ENCODE measurements at places on chromosomes 2 and 18.
A peak's percentile ranks its signal among the peaks of the same experiment; 100 is the strongest.

DNA sequence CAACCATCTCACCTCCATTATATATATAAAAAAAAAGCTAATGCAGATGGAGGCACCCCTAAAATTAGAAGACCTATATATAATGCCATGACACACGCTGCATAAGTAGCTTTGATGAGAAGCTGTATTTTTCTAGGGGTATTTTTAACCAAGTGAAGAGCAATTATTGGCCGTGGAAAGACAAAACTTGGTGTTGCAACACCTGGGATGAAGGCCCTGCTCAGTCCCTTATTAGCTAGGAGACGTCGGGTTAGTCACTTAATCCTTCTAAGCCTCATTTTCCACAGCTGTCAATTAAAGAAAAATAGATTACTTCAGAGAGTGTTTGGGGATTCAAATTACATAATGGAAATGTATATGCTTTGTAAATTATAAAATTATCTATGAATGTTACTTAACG lies 63.0 kb downstream of the WDR75 start:
- no peak for DNase-seq

DNA sequence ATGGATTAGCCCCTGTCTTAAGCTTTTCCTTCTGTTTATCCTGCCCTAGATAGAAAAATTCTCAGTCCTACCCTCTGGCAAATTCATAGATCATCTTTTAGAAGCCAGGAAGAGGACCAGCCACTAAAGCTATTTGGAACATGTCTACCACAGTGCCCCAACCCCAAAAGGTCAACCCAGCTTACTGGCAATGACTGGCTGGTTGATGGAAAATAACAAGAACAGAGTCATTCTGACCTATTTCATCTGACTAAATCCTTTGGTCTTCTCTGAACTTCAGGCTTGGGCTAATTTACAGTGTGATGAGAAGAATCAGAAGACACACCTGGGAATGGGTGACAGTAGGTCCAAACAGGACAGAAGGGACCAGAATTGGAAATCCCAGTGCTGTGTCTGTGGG lies 227.3 kb upstream of the CCDC68 start:
- DNase-seq: no peak

GRCh38 chr2:214130114-214130513 lies 280.7 kb upstream of the VWC2L start:
- no peak for DNase-seq

DNA sequence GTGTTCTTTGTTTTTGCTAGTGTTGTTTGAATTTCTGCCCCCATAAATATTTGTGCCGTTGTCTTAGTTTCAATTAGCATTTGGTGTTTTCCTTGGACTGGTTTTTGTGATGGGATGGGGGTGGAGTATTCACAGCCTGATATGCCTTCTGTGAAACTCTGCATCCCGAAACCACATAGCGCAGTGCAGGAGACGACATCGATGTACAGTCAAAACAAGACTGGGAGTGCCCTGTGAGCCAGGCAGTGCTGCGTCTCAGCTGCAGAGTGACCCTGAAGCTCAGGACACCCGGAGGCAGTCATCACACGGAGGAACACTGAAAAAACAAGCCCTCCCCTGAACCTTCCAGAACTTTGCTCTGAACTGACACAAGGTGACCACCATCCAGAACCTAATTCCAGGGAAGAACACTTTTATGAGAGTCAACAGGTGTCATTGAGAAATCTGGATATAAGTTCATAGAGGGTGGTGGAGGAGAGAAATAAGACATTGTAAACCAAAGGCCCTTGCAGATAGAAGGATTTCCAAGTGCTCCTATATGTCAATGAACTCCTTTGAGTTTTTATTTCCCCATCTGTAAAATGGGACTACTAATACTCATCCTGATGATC lies 61.2 kb upstream of the CABLES1 start:
- DNase-seq: no peak

GRCh38 chr2:44169155-44169898 lies 652 bp downstream of the PPM1B start:
- no peak for DNase-seq

GRCh38 chr2:11870584-11870983 lies 124.2 kb downstream of the LPIN1 start:
- DNase-seq: no peak

- no peak for DNase-seq
Observed at GRCh38 chr2:33022989-33023727, 76.4 kb downstream of the LTBP1 start.

GRCh38 chr18:3604498-3605408 lies 154.8 kb downstream of the TGIF1 start:
- DNase-seq: no peak

DNA sequence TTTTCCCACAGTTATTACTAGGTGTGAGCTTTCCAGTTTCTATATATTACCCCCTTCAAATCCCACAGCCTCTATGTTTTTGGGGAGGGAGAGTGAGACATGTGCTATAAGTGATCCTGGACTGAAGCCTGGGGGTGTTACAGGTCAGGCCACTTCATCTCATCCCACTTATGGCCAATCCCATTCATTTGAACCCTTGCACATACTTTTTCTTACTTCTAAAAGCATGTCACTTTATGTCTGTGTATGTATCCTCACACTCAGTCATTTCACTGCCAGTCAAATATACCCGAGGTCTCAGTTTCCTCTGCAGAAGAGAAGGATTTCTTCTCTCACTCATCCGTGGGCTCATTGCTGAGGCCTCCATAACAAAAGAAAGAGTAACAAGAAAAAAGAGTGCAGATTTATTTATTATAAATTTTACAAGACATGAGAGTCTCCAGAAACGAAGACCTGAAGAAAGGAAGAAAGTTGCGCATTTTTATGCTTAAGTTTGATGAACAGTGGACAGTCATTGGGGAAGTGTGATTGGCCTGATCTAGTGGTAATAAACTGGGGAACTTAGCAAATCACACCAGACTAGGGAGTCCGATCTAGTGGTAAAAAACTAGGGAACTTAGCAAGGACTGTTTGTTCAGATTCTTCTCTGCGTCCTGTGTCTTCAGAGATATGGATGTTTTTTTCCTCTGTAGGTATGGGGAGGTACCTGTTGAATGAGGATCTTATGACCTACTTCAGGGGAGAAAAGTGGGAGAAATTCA lies 52.1 kb downstream of the ICOS start:
- DNase-seq: no peak

GRCh38 chr2:97693476-97693875 lies 19.9 kb upstream of the ZAP70 start:
- no peak for DNase-seq

DNA sequence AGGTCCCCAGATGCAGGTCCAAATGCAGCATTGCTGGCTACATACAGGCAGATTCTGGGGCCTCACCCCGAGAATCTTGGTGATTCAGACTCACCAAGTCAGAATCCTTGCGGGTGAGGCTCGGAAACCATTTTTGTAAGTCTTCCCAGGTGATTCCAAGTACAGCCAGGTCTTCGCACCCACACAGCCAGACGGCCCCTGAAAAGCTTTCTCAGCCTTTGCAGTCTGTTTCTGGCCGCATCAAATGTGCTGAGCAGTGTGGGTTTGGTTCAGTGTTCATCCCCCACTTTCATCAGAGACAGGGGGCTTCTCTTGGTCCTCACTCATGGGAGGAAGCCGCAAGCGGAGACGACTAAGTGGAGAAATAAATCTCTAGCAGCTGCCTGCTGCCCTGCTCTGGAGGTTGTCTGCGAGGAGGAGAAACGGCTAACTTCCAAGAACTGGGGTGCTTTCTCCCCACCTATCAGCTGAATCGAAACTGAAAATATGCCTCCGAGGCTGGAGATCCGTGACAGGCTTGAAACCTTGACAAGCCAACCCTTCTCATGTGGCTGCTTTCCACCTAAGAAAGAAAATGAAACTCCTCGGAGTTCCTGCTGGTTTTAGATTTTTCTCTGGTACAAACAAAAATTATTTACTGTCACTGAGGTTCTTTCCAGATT lies 8.9 kb upstream of the TMEM185B start:
- peak; percentile 52 for DNase-seq

DNA sequence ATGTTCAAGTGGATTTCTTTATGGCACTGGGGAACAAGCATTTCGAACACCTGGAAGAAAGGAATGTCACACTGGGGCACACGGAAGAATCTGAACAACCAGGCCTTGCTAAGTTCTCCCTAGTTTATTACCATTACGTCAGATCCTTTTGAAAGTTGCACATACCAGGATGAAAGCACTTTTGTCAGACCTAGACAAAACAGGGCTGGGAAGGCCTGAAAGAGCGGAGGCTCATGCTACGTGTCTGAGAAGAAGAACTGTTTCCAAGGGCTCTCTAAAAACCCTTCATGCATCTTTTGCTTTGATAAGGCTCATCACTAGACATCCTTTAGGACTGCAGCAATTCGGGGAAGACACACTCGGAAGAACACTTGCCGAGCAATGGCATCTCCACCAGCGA lies 15.4 kb upstream of the SLC25A52 start:
- no peak for DNase-seq

DNA sequence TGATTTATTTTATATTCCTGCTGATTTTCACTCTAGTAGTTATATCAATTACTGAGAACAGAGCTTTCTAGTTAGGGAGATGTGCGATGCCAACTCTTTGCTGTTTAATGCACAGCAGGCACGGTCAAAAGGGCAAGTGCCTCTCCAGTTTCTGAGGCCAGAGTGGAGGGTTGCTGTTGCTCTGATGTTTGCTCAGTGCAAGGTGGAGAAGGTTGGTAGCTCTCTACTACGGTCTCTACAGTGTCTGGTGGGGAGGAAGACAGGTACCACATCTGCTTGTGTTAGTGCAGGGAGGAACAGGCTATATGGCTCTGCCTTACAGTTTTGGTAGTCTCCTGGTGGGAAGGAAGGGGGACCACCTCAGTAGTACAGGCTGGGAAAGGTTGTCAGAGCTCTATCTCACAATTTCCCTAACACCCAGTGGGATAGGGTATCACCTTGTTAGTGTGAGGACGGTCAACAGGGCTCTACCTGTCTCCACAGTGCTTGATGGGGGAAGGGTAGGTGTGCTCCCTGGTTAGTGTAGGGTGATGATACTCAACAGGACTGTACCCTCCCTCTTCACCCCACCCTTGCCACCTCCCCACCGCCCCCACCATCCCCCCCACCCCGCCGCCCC lies 85.9 kb downstream of the FANCL start:
- no peak for DNase-seq

DNA sequence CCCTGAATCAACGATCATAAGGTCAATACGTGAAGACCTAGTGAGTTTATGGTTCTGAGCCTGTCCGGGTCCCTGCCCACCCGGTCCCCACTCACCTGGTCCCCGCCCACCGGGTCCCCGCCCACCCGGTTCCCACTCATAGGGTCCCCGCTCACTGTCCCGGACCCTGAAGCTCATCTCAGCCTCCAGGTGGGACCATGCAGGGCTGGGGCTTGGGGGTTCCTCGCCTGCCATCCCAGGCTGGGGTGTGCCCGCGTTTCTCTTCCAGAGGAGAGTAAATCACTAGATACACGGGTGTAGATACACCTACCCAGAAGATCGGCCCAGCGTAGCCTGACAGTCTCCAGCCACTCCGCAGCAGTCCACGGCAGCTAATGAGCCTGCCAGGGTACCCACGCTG lies 131.5 kb downstream of the MBP start:
- no peak for DNase-seq

DNA sequence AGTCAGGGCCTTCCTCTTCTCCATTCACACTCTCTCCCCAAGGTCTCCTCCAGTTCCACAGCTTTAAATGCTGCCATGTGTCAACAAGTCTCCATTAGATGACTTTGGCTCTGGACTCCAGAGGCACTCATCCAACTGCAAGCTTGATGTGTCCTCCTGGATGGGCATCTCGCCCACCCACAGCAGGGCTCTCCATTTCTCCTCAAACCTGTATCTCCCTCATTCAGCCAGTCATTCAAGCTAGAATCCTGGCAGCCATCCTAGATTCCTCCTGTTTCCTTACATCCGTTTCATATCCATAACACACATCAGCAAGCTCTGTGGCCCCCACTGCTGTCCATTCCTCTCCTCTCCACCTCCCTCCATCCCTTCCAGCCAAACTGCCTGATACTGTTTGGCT lies 88.4 kb upstream of the AFF3 start:
- no peak for DNase-seq

GRCh38 chr2:171325886-171326585 lies 107.8 kb downstream of the METTL8 start:
- no peak for DNase-seq

DNA sequence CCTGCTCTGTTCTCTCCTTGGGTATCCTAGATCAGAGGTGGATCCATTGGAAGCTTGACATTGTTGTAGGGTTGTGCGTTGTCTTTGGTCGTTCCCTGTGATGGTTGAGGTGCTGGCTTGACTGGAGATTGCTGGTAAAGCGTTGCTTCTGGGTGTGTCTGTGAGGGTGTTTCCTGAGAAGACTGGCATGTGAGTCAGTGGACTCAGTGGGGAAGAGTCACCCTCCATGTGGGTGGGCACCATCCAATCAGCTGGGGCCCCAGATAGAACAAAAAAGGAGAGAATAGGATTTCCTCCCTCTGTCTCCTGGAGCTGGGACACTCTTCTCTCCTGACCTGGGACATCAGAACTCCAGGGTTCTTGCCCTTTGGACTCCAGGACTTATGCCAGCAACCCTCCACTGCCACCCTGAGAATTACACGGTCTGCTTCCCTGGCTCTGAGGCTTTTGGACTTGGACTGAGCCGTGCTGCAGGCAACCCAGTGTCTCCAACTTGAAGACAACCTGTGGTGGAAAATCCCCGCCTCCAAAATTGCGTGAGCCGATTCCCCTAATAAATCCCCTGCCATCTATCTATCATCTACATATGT lies 14.8 kb upstream of the REEP1 start:
- no peak for DNase-seq

GRCh38 chr2:216516730-216517350 lies 18.2 kb downstream of the RPL37A start:
- no peak for DNase-seq

- no peak for DNase-seq
Observed at GRCh38 chr18:58257461-58257860, 213.4 kb downstream of the NEDD4L start.

DNA sequence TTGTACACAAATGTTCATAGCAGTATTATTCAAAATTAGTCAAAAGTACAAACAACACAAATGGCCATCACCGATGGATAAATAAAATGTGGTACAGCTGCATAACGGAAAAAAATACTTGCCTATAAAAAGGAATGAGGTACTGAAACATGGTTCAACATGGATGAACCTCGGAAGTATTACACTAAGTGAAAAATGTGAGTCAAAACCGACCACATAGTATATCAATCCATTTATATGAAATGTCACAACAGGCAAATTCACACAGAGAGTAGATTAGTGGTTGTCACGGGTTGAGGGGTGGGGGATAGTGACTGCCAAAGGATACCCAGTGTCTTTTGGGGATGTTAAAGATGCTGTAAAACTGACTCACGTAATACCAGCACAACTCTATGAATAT lies 3.5 kb downstream of the SS18 start:
- DNase-seq: no peak

GRCh38 chr18:48803951-48804855 lies 146.6 kb downstream of the SMAD7 start:
- no peak for DNase-seq

GRCh38 chr2:6978991-6979390 lies 61.8 kb downstream of the RNF144A start:
- DNase-seq: no peak
